ENCODE measurements at places on chromosomes 11 and 22.
A peak's percentile ranks its signal among the peaks of the same experiment; 100 is the strongest.

DNA sequence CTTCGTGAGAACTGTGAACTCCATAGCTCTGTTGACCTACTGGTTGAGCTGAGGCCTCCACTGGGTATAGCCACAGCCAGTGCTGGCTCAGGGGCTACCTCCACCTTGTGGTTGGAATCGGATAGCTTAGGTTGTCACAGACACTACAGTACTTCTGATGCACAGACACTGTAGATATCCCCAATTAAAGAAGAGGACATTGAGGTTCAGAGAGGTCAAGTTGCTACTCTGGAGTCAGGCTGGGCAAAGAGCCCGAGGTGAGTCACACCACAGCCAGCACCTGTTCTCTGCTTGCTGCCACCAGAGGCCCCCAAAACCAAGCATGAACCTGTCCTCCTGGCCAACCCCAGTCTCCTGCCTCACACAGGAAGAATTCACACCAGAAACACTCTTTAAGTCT, 5.4 kb downstream of the UFD1 start:
- DNase-seq, result no peak

DNA sequence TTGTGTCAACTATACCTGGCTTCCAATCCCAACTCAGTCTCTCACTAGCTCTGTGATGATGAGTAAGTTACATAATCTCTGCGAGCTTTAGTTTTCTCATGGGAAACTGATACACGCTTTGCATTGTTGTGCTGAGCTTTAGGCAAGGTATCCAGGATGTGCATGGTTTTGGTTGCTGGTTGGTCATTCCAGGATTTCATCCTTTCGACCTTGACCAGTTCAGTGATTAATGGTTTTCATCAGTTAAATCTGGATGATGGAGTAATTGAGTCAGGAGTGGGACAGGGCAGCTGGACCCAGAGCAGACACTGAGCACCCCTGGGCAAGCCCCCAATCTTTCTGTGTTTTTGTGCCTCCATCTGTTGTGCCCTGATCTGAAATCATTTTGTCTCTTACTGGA, 417.3 kb upstream of the CADM1 start:
- DNase-seq, result no peak

DNA sequence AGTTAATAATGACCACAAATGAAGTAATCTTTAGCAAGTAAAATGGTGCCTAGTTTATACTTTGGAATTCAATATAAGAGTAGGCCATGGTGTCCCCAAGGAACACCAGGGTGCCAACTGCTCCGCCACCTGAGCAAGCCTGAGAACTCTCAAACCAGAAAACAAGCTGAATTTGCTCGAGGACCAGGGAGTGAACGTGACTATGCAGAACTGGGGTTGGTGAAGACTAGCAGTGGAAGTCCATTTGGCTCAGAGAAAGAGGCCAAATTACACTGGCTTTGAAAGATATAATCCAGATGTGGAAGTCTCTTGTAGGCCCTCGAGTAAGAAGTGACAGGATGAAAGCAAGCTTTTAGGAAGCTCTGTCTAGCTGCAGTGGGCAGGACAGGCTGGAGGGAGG, 8.7 kb upstream of the SMIM35 start:
- peak; percentile 42 for DNase-seq

DNA sequence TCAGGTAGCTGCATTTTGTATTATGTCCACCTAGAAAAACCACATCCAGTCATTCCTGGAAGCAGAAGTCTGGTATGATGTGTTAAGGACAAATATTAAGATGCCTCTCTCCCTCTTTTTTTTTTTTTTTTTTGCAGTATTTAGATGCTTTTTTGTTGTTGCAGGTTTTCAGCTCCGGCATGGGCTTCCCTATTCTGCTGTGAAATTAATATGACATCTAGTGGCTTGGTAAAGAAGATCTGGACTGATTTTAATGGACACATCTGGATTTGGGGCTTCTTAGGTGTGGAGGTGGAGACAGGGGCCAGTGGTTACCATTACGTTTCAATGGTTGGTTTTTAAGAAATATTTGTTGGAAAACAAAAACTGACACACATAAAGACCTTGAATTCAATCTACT, 47.5 kb upstream of the RASSF10 start:
- DNase-seq, result no peak

- no peak for DNase-seq
Observed at GRCh38 chr11:117830072-117830471, 5.5 kb upstream of the FXYD2 start.

GRCh38 chr11:65781152-65781961, 581 bp upstream of the AP5B1 start:
- DNase-seq, result peak; percentile 55

DNA sequence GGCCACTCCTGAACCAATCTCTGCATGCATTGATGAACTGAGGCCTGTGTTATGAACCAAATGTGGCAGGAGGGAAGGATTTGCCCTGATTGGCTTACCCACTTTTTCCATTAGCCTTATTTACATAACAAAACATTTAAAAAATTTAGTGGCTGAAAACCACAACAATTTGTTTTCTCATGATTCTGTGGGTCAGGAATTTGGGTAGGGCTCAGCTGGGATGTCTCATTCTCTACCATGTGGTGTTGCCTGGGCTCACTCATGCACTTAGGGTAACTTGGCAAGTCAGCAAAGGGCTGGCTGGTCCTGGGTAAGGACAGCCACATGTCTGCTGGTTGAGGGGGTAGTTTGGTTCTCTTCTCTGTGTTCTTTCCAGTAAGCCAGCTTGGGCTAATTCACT, 35.1 kb upstream of the CYP2R1 start:
- DNase-seq, result no peak

DNA sequence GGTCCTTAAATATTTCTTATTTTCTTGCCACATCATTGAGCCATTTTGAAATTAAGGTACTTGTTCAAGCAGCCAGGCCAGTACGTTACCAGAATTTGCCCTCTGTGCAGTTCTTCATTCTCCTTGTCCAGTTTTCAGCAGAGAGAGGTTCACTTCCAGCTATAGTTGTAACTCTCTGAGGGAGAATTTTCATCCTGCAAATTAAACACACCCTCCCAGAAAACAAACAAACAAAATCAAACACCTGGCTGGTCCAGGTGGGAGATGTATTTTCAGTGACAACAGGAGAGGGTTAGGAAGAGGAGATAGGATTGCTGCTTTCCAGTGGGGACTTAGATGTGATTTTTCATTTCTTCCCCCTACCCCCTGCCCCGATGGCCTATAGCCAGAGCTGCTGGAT, 45.0 kb downstream of the LHFPL7 start:
- DNase-seq, result no peak

GRCh38 chr11:17415523-17416104, 27.2 kb upstream of the KCNJ11 start:
- DNase-seq, result no peak

DNA sequence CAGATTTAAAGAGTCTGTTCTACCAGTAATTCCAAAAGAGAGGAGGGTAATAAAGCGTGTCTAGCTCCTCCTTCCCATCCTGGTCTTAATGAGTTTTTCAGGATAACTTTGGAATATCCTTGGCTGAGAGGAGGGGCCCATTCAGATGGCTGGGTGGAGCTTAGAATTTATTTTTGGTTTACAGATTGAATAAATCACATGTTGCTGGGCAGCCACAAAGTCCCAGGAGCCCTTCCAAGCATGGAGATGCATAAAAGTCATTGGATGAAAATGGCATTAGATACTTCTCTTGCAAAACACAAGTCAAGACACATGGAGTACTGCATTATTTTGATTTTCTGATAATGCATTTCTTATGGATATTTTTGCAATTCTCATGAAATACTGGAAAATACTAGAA, 139.0 kb downstream of the TRPC6 start:
- no peak for DNase-seq

DNA sequence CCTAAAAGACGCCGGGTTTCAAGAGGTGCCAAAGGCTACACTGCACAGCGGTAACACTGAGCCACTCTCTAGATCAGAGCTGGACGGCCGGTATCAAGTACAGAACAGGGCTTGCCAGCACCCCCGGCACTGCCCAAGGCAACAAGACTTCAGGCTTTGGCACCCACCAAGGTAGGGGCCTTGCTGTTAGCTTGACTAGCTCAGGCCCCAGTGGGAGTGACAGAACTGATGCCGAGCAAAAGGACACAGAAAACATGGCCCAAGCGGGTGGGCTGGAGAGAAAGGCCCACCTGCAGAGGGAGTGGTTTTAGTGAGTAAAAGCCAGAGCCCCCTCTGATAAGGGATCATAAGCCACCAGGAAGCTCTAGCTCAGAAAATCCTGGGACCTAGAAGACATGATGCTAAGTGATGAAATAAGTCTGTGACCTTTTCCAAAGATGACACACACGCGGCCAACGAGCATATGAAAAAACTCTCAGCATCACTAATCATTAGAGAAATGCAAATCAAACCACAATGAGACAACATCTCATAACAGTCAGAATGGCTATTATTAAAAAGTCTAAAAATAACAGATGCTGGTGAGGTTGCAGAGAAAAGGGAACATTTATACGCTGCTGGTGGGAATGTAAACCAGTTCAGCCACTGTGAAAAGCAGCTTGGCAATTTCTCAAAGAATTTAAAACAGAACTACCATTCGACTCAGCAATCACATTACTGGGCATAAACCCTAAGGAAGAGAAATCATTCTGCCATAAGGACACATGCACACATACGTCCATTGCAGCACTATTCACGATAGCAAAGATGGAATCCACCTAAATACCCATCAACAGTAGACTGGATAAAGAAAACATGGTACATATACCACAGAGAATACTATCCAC, 12.9 kb downstream of the EHD1 start:
- peak; percentile 83 for DNase-seq

DNA sequence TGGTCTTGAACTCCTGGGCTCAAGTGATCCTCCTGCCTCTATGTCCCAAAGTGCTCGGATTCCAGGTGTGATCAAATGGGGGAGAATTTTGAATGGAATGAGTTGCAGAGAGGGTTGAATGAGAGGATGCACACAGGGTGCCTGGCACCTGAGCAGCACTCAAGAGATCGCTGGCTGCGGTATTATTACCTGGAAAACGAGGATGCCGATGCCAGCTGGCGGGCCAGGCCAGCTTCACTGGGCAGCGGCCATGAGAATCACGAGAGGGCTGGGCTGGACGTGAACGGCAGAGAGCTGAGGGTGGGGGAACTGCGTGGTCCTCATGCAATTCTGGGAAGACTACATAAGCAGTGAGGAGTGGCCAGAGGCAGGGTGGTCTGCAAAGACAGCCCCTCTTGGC, 2.9 kb downstream of the MGAT3 start:
- no peak for DNase-seq

DNA sequence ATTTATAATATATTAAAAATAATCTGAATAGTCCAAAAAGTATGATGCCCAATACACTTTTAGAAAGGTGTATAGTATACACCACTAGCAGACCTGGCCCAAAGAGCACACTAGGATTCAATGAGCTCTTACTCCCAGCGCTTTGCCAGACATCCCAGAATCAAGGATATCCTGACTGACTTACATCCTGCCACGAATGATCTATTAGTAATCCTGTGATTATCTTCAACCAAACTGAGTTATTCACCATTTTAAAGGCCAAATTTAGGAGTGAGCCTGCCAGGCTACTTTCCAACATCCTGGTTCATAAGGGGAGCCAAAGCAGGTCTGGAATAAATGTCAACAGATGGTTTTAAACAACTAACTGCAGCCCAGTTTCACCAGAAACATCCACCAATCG, 60.8 kb upstream of the FAM181B start:
- DNase-seq, result no peak

DNA sequence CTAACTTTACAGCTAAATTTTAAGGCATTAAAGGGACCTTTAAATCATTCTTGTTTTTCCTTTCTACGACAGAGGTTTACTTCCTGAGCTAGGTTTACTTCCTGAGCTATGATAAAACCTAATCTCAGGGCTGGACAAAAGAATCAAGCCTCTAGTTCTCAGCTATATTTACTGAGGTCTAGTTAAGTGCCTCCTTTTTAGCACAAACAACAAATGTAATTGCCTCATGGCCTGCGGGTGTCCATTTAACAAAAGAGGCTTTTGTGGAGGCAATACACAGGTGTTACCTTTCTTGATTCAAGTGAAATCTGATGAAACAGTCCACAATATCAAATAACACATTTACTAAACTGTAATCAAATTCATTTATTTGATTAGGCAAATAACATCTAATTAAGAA, 67.3 kb downstream of the IMMP1L start:
- DNase-seq, result no peak
